ENCODE measurements at places on chromosomes 5 and 9.
A peak's percentile ranks its signal among the peaks of the same experiment; 100 is the strongest.

- no peak for DNase-seq
Measured at GRCh38 chr9:86753836-86754235, 193.5 kb downstream of the GAS1 start.

DNA sequence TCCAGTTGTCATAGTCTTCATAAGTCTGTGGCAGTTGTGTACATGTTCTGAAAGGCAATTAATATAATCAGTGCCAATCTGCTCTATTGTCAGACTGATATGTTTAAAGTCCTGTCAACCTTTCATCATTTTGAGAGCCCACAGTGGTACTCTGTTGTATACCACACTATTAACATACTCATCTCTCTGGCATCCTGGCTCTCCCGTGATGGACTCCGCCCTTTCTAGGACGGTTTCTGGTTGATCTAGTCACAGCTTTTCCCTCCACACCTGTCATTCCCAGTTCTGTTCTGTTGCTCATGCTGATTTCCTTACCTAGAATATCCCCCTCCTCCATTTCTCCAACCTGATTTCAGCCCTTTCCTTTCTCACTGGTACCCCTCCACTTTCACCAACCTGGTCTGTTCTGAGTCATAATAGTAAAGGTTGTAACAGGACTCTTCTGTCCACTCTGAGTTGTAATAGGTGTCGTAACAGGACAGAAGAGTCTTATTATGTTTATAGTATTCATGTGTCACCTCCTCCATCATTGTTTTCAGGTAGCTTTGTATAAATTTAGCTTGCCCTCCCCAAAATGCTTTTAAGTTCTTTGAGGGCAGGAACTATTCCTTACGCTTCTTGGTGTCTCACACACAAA, 4.1 kb downstream of the PTCD2 start:
- DNase-seq, result no peak

DNA sequence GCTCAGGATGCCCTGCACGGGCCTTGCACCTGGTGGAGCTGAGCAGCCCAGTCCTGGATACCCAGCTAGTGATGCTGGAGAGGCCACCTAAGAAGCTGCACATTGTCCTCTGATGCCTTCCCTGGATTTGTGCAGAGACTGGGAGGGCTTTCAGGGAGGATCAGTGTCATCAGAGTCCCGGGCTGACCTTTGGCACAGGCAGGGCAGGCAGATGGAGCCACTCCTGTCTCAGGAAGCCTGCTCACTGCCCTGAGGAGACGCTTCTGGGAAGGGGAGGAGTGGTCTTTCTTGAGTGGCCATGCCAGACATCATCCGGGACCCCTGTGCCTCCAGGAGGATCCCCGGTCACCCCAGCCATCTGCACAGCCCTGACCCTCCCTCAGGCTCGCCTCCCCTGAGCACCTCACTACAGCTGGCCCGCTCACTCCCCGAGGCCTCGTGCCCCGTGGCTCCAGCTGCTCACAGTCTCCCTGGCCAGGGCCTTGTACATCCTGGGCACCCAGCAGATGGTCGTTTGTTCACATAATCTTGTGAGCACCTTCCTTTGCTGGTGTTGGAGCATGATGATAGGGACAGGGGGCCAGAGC, 47.2 kb upstream of the FCN2 start:
- DNase-seq, result no peak

DNA sequence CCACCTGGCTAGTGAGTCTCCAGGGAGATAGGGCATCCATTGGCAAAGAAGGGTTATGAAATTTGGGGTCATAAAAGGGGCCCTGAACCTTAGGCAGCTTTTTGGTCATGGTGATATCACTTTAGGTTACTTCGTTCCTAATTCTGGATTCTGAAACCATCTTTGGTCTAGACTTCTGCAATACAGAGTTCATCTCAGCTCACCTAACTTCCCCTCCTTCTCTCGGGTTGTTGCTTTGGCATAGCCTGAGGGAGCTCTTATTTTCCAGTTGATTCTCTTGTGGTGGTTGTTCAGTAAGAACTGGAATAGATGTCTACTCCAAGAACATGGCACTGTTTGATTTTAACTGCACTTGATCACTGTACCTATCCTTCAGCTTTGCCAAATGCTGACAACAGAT, 148.9 kb upstream of the RUSC2 start:
- no peak for DNase-seq

- DNase-seq, result peak; percentile 68
Measured at GRCh38 chr9:78261403-78262001, 25.6 kb downstream of the CEP78 start.

GRCh38 chr5:133754575-133755169, 142.3 kb upstream of the FSTL4 start:
- peak; percentile 44 for DNase-seq

DNA sequence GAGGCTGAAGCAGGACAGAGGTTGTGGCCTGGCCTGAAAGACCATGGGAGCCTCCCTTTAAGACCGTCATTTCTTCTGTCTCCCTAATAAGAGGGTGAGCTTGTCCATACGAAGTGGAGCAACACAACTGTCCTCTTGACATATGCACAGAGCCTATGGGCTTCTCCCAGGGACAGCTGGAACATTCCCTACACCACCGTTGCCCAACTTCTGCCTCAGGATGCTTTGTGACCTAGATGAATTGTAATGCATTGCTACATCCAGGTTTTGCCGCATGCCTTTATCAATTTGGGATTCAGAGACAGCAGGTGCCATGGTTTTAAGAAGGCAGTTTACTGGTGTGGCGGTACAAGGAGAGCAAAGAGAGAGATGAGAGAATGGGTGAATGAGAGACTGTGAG, 34.4 kb upstream of the ZNF622 start:
- DNase-seq, result no peak

GRCh38 chr5:93461756-93462155, 119.3 kb downstream of the NR2F1-AS1 start:
- peak; percentile 22 for DNase-seq

DNA sequence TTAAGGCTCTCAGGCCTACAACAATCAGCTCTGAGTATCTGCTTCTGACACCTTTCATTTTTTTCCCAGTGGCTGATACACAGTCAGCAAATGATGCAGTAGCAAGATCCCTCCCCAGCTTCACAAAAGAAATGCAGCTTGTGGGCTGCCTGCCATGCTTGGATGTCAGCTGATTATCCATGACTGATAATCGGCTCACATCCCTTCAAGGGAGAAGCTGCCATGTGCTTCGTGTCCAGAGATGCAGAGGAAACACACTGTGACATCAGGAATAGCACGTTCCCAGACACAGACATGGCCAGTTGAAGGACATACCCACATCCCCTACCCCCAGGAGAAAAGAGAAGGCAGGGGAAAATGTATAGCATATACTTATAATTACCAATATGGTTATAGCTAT, 27.9 kb downstream of the TMEM215 start:
- DNase-seq, result no peak

DNA sequence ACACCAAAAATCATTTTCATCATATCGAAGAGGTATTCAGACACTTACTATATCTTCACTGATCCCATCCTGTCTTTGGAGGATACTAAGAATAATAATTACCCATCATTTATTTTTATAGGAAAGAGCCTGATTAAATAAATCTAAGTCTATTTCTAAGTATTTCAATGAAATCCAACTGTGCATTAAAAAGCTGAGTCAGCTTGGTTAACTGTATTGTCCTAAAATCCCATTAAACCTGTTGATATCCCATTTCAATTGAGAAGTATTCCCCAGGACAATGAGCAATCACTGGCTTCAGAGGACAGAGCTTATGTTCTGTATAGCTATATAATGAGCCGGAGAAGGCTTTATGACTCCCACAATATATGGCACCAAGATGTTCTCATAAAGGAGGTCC, 142.0 kb upstream of the RORB start:
- no peak for DNase-seq

DNA sequence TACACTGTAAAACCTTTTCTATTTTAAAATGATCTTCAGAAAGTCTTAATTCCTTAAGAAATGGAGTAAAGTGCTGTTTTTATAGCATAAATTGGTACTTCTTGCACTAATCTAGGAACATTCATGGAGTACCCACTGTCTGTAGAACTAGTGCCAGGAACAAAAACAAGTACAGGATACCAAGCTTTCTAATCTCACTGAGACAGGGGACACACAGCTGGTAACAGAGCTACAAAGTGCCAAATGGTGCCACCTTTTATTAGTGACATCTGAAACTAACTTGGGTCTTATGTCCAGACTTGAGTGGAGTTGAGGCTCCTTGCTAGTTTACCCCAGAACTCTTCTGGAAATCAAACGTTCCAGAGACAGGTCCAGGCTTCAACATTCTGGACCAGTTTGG, 57.9 kb downstream of the RNF130 start:
- no peak for DNase-seq

DNA sequence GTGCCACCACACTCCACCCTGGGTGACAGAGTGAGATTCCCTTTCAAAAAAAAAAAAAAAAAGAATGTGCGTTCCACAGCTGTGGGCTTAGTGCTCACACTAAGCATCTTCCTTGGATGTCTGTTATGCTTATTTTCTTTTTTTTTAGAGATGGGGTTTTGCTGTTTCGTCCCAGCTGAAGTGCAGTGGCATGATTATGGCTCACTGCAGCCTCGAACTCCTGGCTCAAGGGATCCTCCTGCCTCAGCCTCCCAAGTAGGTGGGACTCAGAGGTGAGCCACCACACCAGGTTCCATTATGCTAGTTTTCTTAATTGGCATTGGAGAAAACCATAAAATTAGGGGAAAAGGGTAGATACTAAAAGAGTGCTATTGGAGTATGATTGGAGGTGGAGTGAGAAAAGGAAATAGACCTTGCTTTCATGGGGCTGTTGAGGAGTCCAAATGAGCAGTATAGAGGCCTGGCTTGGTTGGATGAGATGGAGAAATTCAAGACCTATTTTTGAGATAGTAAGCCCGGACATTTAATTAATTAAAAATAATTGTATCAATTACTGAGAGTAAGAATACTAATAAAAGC, 978 bp upstream of the BRD3OS start:
- no peak for DNase-seq

DNA sequence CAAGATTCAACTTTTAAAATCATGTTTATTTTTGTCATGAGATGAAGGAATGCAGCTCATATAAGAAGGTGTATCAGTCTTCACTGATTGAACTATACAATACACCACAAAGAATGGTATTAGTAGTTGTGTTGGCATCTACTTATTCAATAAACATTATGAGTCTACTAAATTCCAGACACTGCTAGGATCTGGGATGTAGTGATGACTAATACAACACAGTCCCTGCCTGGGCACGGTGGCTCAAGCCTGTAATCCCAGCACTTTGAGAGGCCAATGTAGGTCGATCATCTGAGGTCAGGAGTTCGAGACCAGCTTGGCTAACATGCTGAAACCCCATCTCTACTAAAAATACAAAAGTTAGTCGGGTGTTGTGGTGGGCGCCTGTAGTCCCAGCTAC, 171.4 kb upstream of the NFIB start:
- DNase-seq, result no peak

DNA sequence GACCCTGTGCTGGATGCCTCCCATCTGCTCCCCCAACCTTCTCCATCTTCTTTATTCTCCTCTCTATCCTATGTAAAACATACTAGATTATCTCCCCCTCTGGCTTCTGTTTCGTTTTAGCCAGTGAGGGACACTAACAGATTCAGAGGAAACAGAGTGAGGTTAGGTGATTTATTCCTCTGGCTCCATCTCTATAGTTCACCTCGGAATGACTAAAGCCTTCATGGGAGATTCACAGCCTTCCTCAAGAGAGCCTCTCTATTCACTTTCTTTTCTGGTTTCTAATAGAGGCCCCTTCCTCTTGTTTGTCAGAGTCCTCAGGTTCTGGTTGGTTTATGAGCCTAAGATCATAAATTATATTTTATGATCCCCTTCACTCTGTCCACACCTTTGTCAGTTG, 633.1 kb upstream of the TYRP1 start:
- no peak for DNase-seq

- peak; percentile 23 for DNase-seq
Measured at GRCh38 chr5:125894383-125894782, 528.8 kb upstream of the GRAMD2B start.

DNA sequence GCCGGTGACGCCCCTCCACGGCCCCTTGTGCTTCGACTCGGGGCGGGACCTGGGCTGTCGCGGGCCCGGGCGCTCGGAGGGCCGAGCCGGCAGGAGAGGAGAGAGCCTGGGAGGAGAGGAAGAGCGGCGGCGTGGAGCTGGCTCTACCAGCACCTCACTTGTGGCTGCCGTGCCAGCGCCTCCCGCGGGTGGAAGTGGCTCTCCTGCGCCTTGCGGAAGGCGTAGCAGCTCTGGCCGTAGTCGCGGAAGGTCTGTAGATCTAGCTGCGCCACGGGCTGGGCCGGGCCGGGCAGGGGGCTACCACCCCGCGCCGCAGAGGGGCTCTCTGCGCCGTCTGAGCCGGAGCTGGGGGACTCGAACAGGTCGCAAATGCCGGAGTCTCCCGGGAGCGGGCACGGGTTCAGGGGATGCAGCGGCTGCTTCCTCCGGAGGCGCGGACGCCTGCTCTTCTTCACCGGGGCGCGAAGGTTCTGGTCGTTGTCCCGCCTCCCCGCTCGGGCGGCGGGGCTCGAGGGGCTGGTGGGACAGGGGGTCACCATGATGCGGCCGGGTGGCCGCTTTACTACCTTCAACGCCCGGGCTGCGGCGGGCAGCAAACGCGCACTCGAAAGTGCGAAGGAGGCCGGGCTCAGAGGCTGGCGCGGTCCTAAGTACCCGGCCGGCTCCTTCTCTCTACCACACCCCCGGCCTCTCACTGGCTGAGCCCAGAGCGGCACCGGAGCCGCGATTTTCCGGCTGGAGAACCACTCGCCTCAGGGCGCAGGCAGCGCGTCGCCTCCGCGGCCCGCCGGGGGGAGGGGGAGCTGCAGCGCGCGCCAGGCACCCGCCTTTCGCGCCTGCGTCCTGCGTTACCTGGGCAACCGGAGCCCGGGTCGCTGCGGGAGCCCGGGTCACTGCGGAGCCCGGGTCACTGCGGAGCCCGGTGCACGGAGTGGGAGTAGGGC, at the start of gene CCNO:
TSS of gene CCNO (minus strand) at position 624 of the 944 bp plus-strand sequence. CDS start at position 539, 85 bp downstream.
- DNase-seq, result peak; percentile 72

DNA sequence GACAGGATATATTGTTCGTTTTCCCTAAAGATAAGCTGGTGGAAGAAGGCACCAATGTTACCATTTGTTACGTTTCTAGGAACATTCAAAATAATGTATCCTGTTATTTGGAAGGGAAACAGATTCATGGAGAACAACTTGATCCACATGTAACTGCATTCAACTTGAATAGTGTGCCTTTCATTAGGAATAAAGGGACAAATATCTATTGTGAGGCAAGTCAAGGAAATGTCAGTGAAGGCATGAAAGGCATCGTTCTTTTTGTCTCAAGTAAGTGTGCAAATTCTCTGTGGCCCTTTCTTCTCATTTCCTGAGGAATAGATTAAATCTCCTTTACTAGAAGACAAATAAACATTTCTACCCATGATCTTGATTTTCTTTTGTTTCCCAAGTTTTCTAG, 38.0 kb downstream of the OSMR start:
- no peak for DNase-seq

DNA sequence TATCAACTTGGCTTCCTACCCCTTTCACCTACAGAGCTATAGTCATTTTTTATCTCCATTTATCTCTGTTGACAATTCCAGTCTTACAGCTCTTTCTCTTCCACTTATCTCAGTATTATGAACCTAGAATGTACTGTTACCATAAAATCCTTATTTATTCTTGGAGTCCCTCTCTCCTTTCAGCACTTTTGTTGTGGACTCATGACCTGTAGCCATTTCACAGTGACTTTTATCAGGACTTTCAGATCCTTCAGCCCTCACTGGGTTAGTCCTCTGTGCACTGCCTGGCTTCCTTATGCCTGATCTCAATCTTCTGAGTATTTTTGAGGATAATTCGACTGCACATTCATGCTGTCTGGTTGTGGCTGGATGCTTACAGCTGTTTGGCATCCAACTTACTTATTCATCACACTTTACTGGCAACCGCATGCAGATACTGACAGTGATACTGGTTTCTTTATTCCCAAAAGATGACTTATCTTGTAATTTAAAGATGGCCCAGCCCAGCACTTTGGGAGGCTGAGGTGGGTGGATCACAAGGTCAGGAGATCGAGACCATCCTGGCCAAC, 293.3 kb downstream of the MAN2A1 start:
- DNase-seq, result no peak
